Non-pigmented ciliary epithelial cell (primary cell): ENCODE measurements at places on chromosomes 1 and 21.

GRCh38 chr1:20248971-20249612, 41.6 kb upstream of the VWA5B1 start:
- no peak for DNase-seq

DNA sequence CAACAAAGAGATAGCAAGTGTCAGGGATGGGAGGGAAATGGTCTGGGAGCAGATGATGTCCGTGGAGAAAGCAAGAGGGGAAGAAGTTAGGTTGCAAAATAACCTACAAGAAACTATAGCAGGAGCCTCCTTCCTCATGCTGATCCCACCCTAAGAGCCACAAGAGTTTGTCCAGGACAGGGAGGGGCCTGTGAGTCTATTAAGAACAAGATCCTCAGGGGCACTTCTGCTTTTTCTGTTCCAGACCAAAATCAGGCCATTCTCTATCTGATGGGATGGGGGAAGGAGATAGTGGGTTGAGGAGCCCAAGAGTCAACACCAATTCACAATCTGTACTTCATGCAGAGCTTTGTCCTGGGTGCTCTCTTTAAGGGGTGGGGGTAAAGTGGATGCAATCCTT, 7.7 kb upstream of the ATP1A4 start:
- DNase-seq, result no peak

GRCh38 chr1:23273450-23274133, 56.3 kb upstream of the HTR1D start:
- peak; percentile 56 for DNase-seq

DNA sequence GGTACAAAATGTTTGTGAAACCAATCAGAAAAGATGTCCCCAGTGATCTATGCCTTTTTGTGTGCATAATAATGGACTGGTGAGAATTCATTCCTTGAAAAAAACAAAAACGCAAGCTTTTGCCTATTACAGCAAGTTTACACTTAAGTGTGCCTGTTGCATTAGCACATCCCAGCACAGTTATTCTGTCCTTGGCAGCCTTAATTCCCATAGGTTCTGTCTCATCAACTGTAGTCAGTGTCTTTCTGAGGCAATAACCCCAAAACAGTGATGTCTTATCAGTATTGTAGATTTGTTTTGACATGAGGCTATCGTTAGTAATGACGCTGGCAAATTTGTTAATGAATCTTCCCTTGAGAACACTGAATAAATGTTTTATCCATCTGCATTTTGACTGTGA, 109.9 kb upstream of the KCTD3 start:
- DNase-seq, result no peak

DNA sequence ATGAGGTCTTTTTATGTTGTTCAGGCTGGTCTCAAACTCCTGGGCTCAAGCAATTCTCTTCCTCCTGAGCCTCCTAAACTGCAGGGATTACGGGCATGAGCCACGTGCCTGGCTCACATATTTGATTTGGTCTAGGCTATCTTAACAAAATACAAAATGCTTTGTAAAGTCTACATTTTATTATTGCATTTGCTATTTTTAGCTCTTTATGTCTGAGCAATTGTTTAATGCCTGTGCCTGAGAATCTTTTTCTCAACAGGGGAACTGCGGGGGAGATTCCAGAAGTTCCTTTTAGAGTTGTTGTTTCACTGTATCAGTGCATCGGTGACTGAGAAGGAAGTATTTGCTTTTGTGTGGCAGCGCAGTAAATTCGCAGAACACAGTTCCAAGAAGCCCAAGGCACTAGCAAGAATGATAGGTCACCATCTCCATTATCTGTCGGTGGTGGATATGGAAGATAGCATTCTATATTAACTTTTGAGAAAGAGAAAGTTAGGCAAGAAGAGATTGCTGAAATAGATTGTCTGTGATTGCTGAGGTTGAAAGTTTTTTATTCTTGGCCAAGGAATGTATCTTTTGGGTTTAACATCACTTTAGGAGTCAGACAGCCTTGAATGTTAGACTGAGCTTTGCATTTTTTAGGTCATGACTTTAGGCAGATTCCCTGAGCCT, 167.3 kb downstream of the PDE4B start:
- DNase-seq, result no peak

DNA sequence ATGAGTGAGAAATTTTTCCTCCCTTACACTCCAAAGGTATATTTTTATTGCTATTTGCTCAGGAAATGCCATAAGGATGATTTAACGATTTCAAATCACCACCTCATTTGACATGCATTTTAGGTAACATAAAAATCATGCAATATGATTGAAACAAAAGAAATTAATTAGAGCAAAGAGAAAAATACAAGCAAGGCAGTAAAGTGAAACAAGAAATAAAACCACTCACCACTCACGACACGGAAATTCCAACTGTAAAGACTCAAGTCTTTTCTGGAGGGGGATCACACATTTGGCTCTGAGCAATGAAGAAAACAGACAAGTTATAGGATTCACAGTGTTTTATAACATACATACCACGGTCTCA, 86.8 kb upstream of the ARHGAP29 start:
- no peak for DNase-seq

DNA sequence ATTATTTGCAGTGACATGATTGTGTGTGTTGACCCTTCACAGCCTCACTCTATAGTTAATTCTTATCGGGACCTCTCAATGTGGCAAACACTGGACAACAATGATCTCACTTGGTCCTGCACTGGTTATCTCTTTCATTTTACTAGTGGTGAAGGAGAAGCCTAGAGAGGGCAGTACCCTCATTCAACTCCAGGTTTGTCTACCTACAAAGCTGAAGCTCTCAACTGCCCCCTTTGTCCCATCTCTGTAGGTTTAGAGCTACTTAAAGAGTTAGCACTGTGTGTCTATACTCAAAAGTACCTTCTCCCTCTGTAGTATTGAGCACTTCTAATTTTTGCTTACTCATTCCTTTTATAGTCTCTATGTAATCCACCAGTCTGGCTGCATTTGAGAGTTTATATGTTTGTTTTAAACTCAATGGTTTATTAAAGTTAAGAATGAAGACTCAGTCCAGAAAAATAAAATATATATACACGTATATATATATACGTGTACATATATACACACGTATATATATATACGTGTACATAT, 40.9 kb upstream of the BCL9 start:
- DNase-seq, result no peak

GRCh38 chr1:31712630-31713029, 8.8 kb upstream of the COL16A1 start:
- peak; percentile 79 for DNase-seq

DNA sequence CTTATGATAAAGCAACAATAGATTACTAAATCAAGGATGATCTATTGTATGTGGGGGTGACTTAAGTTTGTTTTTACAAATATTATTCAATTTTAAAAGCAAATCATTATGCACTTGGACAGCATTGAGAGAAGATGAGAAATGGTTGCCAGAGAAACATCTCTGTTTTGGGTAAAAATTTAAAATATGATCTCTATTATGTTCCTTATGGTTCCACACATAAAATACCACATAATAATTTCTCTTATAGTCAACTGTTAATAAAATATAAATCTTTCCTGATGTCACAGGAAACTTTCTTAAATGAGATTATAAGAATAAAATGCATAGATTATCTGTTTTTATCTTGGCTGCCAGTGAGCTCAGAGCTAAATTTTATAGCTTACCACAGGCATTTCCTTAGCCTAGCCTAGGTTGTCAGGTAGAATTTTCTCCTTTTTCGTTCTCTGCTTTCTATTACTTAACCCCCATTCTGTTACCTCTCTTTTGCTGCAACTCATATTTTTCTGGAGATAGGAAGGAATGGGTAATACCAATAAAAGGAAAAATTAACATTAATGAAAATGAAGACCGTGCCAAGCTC, 109.7 kb downstream of the TGFB2 start:
- no peak for DNase-seq

GRCh38 chr1:65596768-65597167, 176.3 kb downstream of the LEPR start:
- DNase-seq, result no peak

- no peak for DNase-seq
These were observed 446.6 kb downstream of the PTPRU start for GRCh38 chr1:29682919-29683295.

GRCh38 chr21:27043377-27043776, 76.5 kb upstream of the ADAMTS5 start:
- no peak for DNase-seq

DNA sequence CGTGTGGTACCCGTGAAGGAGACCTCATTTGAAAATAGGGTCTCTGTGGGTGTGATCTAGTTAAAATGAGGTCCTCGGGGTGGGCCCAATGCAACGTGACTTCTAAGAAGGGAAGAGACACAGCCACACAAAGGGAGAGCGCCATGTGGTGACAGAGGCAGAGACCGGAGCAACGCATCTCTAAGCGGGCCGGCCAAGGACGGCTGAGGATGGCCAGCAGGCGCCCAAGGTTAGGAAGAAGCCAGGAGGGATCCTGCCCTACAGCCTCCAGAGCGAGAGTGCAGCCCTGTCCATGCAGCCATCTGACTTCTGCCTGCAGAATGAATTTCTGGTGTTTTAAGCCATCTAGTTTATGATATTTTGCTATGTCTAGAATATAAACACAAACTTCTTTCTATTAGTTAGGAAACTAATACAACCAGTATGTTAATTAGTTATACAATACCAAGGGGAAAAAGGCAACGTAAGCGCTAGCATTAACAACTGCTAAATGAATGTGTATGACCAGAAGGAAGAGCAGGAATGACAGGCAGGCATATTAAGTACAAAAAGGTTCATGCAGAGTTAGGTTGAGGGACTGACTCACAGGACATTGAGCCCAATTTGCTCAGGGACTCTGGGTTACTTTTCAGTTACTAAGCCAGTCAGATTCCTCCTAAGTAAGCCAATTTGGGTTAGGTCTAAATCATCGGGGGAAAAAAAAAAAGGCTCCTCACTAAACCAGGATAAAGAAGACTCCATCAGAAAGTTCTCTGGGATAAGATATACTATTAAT, 4.1 kb downstream of the CEP104 start:
- no peak for DNase-seq

DNA sequence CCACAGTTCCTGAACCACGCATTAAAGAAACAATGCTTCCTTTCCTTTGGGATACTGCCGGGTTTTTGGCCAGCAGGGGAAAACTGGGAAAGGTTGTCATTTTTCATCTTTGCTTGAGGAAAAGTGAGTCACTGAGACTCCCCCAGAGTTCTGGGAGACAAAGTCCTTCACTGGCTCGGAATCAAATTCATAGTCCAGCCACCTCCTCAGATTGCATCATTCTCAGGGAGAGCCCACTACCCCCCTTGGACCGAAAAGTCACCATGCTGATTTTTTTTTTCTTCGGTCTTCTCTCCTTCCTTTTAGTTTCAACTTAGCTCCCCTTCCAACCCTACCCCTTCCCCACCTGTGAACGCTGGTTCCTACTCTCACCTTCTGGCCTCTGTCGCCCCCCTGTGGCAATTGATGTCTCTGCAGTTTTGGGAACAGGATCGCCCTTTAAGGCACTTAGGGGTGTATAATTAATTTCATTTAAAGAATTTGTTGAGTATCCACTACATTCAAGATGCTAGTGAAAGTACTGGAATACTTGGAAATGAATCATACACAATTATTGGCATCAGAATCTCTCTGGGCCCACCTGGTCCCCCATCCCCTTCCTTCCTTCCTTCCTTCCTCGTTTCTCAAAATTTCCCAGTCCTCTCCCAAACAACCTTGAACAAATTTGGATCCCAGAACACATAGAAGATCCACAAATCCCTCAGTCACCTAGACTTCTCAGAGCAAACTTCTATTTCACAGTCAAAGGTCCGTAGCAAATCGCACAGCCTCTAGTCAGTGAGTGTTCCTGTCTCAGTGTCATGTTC, 6.9 kb downstream of the ACKR1 start:
- DNase-seq, result no peak

DNA sequence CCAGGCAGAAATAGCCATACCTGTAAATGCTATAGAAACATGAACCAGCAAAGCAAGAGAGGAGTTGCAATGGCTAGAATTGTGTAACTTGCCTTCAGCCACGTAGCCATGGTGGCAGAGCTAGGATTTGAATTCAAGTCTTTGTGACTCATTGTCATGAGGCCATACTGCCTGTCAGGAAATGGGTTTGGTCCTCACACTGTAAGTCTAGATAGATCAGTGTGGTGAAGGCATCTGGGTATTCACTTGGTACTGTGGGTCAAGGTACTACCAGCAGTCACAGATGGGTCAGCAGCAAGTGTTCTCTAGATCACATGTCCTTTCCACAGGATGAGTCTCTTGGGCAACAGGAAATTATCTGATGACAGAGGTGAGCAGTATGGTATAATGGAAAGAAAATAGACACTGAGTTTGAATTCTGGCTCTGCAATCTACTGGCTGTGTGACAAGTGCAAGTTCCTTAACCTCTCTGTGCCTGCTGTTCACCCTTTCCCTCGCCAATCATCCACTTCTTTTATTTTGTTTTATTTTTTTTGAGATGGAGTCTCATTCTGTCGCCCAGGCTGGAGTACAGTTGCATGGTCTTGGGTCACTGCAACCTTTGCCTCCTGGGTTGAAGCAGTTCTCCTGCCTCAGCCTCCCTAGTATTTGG, 36.9 kb downstream of the FGGY start:
- no peak for DNase-seq
